PC-3 (cell line): ENCODE measurements at places on chromosomes 12 and 14.

GRCh38 chr12:7857971-7858370 is 14.7 kb downstream of the SLC2A14 start:
- DNase-seq = no peak

DNA sequence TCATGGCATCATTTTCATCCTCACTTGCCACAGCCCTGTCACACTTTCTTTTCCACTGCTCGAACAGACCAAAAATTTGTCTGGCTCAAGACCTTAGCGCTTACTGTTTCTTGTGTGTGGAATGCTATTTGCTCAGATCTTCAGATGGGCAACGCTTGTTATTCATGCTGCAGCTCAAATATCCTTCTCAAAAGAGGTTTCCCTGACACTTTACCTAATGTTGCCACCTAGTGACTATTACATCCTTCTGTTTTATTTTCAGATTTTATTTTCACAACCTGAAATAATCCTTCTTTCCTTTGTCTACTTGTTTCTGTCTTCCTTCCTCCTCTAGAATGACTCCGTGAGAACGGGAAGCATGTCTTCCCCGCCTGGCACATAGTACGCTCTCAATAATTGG is 5.6 kb downstream of the FBXO33 start:
- peak; percentile 60 for DNase-seq

GRCh38 chr14:36430169-36430568 is 89.9 kb downstream of the NKX2-1 start:
- DNase-seq = no peak

- no peak for DNase-seq
These were observed 341.2 kb upstream of the DCN start for GRCh38 chr12:91523831-91524230.

GRCh38 chr14:105153739-105154475 is 14.7 kb downstream of the JAG2 start:
- no peak for DNase-seq

DNA sequence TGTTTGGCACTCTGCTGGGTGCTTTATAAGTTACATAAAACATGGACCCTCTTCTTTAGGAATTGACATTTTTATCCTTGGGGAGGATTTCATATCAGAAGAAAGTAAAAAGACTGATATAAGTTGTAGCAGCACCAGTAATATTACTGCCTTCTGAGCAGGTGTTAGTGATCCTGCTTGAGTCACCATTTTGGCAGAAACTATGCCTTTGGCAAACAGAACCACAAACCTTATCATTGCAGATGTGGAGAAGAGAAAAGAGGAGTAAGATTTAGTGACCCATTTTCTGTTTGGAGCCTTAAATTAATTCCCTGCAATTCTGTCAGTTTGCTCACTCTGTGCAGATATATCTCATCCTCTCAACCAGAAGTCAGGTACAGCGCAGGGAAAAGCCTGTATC is 23.0 kb downstream of the ZNF410 start:
- DNase-seq = no peak

DNA sequence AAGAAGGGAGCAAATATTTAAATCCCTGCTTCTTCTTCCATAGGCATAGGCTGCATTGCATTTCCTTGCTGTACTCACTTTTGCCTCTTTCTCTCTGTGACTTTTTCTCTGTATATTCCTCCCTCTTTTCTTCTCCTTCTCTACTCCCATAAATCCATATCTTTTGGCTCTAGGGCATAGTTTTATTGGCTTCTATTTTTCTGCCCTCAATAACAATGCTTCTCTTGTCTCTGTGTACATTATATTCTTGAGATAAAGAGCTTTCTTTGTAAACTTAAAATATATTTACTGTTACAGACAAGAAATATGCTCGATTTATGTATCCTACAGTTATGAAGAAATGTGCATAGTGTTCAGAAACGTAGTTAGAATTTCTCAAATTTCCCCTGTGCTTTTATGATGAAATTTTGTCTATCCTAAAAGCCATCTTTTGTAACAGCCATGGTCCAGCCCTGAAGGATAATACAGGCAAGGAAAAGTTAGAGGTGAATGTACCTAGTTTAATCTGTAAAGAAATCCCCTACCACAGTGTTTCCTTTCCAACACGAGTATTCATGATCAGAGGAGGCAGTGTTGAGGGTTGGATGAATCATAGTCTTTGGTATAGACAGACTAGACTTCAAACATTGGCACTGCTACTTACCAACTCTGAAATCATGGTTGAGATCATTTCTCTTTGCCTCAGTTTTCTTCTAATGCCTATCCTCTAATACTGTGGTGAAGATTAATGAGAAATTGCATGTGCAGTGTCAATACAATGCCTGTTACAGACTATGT is 173.3 kb upstream of the FAR2 start:
- peak; percentile 57 for DNase-seq

- DNase-seq = no peak
These were observed 605.0 kb downstream of the FSCB start for GRCh38 chr14:43901911-43902673.

- no peak for DNase-seq
These were observed 33.7 kb upstream of the SOS2 start for GRCh38 chr14:50265029-50265428.

DNA sequence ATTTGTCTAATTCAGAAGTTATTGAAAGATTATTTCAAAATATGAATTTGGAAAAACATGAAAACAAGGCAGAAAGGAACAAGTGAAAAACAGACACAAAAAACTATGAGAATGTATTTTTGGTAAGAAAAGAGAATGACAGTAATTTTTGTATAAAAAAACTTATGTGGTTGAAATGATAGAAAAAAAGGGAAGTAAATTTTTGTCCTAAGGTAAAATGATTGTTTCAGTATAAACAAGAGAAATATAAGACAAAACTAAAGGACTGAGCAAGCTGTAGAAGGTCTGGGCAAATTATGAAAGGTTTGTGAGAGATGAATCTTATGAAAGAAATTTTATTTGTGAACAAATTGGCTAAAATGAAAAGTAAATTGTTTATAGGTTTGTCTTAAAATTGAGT is 44.6 kb downstream of the CEP83 start:
- no peak for DNase-seq
